ENCODE measurements at places on chromosomes 12 and 14.
A peak's percentile ranks its signal among the peaks of the same experiment; 100 is the strongest.

- DNase-seq, result no peak
Observed at GRCh38 chr14:82528016-82528415, 994.4 kb upstream of the SEL1L start.

- DNase-seq, result no peak
Observed at GRCh38 chr12:57729321-57729844, 9.2 kb downstream of the AGAP2 start.

- DNase-seq, result no peak
Observed at GRCh38 chr14:104794993-104795780, at the start of gene AKT1. Gene AKT1, minus strand, starts transcription at chr14:104795748. Its CDS starts 3,105 bp downstream, at chr14:104792643.

DNA sequence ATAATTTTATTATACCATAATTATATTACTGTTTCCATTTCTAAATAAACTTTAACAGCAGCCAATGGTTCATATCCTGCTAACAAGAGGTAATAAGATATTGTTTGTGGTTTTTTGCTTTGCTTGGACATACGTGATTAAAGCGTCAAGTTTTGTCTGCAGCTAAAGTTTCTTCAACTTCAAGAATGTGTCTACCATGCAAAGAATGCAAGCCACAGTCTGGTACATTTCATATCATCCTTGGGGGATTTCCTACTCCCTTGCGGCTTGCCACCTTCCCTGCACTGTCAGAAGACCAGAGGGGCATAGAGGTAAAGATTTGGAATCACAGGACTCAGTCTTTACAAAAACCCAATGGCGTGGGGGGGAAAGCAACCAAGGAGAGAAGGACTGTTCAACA is 125.2 kb downstream of the MED13L start:
- DNase-seq, result no peak

GRCh38 chr12:124395986-124396385 is 101.1 kb downstream of the RFLNA start:
- DNase-seq, result no peak

- DNase-seq, result peak; percentile 18
Observed at GRCh38 chr12:48815126-48816110, 2.9 kb upstream of the CACNB3 start.

GRCh38 chr12:67524861-67525616 is 123.5 kb upstream of the DYRK2 start:
- no peak for DNase-seq

DNA sequence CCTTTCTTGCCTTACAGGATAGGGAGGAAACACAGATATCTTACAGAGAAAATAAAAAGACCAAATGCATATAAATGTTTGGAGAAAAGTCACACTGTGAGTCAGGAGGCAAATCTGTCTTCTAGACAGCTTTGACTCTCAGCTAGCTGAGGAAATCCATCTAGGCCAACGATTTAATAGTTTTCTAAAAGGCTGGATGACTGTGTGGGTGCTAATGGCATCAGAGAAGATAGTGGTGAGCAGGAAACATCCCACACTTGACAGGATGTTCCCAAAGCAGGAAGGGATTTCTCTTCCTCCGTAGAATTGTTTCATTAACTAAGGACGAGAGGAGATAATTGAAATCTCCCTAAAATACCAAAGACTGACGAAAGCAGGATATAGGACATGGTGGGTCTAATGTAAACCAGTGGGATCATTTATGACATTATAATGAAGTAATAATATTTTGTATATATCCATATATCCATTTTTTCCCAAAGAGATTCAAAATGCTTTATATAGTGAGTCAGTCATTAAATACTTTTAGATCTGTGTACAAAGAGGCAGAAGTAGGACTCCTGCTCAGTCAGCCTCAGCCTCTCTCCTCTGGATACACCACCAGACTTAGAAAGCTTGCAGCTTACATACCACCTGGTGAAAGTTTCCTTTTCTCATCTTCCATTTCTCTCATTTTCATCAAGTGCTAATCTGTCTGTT is 44.3 kb upstream of the PSMA6 start:
- DNase-seq, result no peak

DNA sequence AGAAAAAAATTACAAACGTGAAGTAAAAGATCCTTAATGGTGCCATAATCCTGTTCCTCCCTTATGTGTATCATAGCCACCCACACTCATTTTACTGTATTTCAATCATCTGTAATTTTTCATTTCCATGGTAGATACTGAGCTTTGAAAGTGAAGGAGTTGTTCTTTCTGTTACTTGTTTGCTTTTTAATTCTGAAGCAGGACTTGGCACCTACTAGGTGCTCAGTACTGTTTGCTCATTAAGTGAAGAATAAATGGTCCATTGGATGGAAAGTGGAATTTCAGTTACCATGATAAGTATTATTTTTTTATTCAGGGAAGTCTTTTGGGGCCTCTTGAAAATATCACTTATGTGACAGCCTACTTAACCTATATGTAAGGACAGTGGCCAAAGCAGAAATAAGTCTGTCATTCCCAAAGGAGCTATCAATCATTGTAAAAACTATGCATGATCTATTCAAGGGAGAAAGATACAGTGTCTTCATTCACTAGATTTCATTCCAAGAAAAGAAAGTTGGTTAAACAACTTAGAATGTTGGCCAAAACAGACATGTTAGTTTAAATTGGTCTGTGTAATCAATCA is 1244.4 kb upstream of the SEL1L start:
- no peak for DNase-seq

DNA sequence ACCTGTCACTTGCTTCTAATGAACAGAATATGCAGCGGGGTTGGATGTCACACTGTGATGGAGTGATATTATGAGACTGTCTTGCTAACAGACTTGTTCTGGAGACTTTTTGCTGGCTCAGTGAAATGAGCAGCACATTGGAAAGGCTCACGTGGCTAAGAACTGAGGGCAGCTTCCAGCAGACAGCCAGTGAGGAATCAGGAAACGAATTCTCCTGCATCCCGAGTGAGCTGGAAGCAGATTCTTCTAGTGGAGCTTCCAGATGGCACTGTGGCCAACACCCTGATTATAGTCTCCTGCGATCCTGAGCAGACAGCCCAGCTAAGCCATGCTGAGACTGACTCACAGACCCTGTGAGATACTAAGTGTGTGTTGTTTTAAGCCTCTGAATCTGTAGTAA is 16.1 kb upstream of the TSPAN9 start:
- DNase-seq, result no peak

GRCh38 chr14:95463171-95463901 is 53.1 kb downstream of the SYNE3 start:
- peak; percentile 26 for DNase-seq

GRCh38 chr12:48004053-48004941 is at the start of gene COL2A1:
Gene COL2A1, minus strand, starts transcription at chr12:48004476. Its CDS starts 155 bp downstream, at chr12:48004321.
- no peak for DNase-seq

Measured in T-helper 1 cell (primary cell).